ENCODE measurements at places on chromosomes 13 and 19.

- no peak for DNase-seq
Measured at GRCh38 chr19:12838886-12839756, 806 bp downstream of the MAST1 start.

- DNase-seq = no peak
Measured at GRCh38 chr13:62710787-62711186, 1295.1 kb upstream of the PCDH20 start.

GRCh38 chr19:17455308-17456123, 5.2 kb downstream of the NXNL1 start:
- peak; percentile 46 for DNase-seq

DNA sequence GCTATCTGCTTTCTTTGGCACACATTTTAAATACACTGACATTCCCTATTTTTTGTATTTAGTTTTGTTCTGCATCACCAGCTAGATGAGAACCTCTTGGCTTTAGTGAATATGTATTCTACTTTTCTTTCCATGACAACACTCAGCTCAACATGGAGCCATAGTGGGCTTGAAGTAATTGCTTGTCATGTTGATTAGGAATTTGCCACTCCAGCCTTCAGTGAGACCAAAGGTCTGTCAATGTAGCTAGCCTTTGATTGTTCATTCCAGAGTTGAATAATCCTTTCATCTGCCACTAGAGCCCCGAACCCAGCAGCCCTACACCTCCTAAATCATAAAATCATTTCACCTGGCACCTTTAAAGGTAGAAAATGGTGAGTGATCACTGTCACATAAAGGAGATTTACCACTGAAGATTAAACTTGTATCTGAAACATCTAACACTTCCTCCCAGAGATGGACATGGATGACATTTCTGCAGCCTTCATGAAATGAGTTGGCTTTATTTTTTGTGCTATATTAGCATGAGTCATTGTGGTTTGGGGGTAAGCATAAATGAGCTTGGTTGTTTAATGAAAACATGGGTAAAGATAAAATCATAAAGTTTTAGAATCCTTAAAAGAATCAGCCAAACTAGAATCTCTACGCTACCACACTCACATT, 29.2 kb upstream of the GARRE1 start:
- no peak for DNase-seq

GRCh38 chr19:17579661-17580244, 24.3 kb downstream of the COLGALT1 start:
- no peak for DNase-seq

DNA sequence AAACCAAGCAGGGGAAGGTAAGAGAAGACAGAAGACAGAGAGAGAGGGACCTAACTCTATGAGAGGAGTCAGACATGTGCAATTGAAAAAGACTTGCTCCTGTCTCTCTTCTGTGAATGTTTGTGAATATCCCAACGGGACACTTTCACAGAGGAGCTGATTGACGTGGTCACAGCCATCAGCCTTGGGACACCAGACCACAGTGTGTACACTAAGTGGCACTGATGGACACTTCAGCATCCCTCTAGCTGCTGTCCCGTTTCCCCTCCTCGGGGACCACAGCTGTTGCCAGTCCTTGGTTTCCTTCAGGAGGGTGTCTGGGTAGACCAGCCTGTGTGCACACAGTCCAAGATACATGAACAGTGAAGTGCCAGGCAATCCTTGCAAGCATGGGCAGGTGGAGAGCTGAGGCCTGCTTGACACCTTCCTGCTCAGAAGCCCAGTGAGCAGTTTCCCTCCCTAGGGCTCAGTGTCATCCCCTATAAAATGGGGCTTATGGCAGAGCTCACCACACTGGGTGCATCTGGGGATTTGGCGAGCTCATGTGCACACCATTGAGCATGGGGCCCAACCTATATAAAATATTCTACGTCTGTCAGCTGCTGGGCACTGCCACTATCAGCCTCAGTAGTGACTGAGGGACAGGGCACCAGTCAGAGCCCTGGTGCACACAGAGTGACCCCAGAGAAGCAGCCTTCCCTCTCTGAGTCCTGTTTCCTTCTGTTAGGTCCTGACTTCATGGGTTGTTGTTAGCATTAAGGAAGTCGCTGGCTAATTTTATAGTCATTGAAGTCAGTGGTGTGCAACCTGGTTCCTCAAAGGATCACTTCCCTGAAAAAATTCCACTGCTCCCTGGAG, 4.3 kb upstream of the USF2 start:
- no peak for DNase-seq

DNA sequence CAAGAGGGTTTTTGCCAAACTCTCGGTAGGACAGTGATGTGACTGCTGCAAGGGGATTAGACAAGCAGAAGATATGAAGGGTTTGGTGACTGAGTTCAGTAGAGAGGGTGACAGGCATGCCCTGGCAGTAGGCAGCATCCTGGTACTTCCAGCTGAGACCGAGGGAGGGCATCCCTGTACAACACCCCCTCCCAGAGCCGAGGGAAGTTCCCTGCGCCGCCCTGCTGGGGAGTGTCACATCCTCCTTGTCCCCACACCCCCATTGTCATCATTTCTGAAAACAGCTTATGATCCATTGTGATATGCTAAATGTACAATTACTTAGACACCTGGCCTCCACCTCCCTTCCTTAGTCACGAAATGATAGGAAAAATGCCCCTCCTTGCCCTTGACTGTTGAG, 14.6 kb downstream of the ZNF544 start:
- DNase-seq = no peak

DNA sequence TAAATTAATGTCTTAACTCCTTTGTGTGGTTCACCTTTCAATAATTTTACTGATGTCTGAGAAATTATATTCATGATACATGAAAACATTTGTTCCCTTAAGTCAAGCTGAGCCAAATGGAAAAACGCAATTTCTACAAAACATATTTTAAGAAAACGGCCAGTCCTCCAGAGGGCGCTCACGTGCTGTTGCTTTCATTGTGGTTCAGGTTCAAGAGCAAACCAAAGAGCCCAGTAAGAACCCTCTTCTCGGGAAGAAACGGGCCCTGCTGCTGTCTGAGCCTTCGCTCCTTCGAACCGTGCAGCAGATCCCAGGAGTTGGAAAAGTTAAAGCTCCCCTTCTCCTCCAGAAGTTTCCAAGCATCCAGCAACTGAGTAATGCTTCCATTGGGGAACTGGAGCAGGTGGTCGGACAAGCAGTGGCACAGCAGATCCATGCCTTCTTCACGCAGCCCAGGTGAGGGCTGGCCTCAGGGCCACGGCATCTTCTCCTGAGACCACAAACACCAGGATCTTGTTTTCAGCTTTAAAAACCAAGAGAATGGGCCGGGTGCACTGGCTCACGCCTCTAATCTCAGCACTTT, 4.3 kb downstream of the FAAP24 start:
- DNase-seq = peak; percentile 36

All from right kidney (tissue), 9 donors.